ENCODE measurements at places on chromosomes 2 and 18.

DNA sequence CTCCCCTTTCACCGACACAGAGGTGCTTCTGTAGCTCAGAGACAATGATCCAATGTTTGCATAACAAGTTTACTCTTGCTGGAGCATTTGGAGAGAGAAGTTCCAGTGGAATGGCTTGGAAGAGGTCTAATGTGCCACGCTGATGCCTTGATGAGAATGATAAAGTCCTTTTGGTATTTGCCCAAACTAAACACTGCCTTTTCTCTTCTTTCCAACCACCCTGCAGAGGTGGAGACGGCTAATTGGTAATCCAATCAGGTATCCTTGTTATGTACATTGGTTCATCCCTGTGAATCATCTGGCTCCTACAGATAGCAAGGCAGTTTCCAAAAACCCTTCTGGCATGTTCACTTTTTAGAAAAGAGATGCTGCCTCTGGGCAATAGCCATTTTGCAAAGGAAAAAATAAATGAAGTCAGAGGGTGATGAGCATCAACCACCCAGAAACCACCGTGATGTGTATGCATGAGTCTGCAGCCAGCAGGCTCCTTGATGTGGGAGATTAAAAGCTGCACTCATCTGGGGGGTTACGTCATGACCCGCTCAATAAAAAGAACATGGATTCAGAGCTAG is 40.6 kb downstream of the KIAA2012 start:
- no peak for DNase-seq

GRCh38 chr2:10514273-10514672 is 66.1 kb upstream of the ODC1 start:
- no peak for DNase-seq

DNA sequence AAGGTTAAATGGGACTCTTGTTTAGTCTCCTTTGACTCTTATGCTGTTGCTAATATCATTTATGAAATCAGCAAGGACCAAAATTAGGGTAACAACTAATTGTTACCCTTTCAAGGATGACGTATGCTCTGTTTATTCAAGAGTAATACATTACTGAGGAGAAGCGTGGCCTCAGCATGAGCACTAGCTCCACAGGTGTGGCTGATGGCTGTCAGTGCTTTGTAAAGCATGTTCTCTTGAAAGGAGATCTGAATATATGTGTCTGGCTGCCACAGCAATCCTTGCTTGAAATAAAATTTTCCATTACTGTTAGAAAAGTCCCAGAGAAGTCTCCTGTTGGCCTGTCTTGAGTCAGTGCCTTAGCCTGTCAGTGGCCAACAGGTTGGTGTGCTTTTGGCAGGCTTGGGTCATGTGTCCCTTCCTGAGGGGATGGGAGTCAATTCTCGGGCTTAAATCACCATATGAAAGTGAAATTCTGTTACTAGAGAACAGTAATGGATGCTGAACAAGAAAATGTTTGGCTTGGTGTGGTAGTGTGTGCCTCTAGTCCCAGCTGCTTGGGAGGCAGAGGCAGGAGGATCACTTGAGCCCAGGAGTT is 32.7 kb downstream of the ABI2 start:
- DNase-seq: no peak

GRCh38 chr2:142165790-142166189 is 35.0 kb upstream of the LRP1B start:
- DNase-seq: no peak

GRCh38 chr2:42976351-42976750 is 184.0 kb upstream of the HAAO start:
- DNase-seq: no peak

GRCh38 chr2:127407661-127408003 is 10.6 kb upstream of the PROC start:
- no peak for DNase-seq

DNA sequence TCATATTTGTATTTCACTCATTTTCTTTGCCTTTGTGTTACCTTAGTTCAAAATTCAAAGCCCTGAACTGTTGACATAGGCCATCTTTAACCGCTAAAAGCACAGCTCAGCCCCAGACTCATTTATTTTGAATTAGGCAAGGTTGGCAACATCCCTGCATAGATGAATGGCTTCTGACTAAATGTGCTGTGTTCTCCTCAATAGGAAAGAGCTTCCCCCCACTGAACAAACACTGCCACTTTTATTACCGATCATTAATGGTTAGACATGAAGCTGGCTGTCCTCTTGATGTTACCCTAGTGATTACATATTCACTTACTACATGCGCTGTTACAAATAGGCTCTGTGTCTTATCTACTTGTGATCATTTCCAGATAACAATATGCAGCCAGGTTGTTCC is 170.7 kb downstream of the ADCYAP1 start:
- DNase-seq: no peak
